ENCODE measurements at places on chromosomes 12 and 14. TPM values are rescaled to one million over a fixed set of nuclear protein-coding genes. Genes with fewer than 3 reads are reported as not detected.
A peak's percentile ranks its signal among the peaks of the same experiment; 100 is the strongest.

DNA sequence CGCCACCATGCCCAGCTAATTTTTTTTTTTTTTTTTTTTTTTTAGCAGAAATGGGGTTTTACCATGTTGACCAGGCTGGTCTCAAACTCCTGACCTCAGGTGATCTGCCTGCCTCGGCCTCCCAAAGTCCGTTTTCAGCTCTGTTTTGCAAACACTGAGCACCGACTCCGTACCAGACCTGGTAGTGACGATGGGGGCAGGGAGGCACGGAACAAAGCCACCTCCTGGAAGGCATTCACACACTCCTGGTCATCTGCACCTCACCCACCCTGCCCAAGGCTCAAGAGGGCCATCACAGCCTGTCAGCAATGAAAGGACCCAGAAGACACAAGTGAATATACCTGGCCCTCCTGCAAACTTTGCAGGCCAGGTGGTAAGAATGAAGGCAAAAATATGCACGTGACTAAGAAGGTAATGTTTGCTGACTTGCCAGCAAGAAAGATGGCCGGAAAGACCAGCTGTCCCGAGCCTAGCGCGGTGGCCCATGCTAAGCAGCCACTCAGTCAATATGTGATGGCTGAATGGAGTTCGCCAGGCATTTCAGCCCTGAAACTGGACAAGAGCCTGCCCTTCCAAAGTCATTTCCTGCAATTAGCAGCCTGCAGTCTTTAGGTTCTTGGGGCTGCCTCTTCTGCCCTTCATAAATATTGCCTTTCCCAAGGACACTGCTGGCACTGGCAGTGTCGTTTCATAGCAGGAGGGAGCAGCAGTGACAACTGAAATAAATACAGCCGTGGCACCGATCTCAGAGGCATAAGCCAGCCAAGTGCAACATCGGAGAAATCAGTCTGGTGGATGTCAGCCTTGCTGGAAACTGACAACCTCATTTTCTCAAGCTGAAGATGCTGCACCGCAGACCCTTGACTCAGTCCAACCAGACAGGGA lies 17.6 kb downstream of the MMAB start:
- DNase-seq, result no peak

DNA sequence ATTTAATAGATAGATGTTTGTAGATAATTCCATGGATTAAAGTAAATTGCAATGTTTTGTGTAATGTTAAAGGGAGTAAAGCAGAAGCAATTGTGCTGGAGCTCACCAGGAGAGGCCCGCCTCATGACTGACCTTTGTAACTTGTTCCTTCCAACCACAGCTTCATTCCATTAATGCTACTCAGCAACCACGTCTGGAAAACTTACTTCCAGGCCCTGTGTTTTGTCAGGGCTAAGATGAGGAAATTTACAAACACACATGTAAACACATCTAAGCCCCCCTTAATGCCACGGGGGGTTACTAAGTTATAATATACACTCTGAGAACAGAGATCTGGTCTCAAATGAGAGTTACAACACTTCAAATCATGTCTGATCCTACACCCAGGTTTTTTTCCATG lies 12.4 kb downstream of the LUM start:
- no peak for DNase-seq

DNA sequence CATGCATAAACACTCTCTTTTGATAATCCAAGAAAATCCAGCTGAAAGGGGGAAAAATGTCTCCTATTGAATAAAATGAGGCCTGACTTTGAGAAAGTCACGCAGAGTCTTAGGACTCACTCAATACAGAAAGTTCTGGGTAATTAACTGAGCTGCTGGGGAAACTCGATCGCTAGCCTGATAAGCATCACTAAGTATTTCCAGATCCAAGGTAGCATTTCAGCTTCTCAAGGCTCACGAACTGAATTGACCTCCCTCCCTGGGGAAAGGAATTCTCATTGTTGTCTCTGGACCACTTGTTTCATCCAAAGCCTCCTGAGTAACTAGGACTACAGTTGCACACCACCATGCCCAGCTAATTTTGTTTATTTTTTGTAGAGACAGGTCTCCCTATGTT lies 13.8 kb upstream of the ANAPC5 start:
- no peak for DNase-seq

- peak; percentile 83 for DNase-seq
These were observed 413.4 kb upstream of the TBX3 start for GRCh38 chr12:115097416-115097815.

DNA sequence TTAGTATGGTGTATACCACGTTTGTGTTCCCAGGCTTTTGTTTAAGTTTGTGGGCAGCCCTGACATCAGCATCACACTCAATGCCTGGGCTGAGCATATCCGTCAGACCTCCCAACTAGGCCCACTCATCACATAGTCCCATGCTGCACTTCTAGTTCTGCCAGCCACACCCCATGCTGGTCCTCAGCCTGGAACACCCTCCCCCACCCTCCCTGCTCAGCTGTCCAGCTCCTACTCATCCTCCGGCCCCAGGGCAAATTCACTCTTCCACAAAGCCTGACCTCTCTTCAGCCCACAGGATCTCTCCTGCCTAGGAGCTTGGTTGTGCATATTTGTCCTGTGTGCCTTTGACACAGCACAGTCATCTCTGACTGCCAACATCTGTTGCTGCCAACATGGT lies 3.9 kb upstream of the ENDOU start:
- DNase-seq, result no peak

DNA sequence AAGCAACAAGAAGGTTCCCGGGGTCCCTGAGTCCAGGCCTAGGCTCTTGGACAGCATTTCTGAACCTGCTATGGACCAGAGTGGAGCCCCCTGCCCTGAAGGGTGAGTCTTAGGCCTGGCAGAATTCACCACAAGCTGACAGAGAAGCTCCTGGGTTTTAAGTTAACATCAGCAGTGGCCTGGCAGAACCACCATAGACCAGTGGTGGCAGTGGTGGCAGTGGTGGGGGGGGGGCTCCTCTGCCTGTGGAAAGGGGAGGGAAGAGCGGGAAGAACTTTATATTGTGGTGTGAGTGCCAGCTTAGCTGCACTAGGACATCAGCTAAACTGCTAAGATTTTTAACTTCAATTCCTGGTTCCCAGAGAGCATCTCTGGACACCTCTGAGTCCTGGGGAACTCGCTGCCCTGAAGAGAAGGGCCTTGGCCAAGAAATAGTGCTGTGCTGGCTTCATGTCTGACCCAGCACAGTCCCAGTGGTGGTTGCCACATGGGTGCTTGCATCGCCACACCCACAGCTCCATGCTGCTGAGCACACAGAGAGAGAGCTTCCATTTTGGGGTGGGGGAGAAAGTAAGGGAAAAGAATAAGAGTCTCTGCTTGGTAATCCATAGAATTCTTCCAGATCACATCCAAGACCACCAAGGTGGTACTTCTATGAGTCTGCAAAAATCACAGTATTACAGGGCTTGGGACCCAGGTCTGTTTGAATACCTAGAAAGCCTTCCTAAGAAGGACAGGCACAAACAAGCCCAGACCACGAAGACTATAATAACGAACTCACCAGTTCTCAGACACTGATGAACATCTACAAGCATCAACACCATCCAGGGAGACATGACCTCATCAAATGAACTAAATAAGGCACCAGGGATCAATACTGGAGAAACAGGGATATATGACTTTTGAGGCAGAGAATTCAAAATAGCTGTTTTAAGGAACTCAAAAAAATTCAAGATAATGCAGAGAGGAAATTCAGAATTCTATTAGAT lies 20.4 kb upstream of the RNF212B start:
- DNase-seq, result no peak

GRCh38 chr12:16224196-16224595 lies 53.3 kb downstream of the SLC15A5 start:
- DNase-seq, result no peak

GRCh38 chr12:53733051-53733806 lies 6.0 kb upstream of the CALCOCO1 start:
- DNase-seq, result no peak

DNA sequence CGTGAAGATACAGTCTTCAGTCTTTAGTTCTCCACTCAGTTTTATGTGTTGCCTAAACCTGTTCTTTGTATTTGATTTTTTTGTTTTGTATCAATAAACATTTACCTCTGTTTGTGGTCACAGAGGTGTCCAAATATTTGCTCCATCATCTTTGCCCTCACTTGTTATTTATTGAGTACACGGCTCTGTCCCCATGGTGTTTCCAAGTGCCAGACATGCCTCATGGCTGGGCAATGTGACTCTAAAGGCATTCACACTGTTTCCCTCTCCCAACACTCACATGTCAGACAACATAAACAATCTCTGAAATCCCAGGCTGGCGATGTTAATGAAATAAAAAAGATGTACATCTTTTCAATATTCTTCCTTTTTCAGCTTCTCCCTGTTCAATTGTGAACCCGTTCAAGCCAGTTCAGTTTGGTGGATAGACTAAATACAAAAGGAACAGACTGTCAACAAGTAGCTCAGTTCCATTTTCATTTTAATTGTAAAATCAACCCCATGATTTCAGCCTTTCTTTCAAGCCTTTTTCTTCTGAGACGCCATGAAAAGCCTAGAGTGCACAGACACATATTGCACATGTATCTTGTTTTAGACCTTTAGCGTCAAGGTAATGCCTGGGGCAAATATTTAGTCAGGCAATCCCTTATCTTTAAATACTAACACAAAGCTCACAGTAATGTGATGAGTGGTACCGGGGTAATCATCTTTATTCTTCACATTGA lies 680.7 kb downstream of the GALC start:
- DNase-seq, result no peak

GRCh38 chr14:57659052-57659451 lies 165.4 kb upstream of the CCDC198 start:
- DNase-seq, result no peak

GRCh38 chr12:113758165-113758924 lies 207.8 kb downstream of the RBM19 start:
- no peak for DNase-seq

- DNase-seq, result no peak
These were observed 20.0 kb downstream of the PTHLH start for GRCh38 chr12:27952510-27952909.

DNA sequence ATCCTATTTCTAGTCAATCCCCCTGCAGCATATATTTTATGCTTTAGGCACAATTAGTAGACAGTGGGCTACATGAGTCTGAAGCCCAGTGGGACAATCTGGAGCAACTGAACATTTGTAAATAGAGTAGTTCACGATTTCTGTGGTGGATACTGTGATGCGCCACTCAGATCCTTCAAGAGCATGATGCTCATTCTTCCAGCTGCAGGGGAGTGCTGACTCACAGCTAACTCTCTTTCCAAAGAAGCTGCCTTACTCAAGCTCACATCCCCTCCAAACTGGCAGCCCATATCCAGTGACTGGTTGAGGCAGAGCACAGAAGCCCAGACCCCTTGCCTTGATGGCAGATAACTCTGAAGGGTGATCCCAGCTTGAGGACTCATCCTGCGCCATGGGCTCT lies 224.2 kb upstream of the EEA1 start:
- DNase-seq, result no peak

DNA sequence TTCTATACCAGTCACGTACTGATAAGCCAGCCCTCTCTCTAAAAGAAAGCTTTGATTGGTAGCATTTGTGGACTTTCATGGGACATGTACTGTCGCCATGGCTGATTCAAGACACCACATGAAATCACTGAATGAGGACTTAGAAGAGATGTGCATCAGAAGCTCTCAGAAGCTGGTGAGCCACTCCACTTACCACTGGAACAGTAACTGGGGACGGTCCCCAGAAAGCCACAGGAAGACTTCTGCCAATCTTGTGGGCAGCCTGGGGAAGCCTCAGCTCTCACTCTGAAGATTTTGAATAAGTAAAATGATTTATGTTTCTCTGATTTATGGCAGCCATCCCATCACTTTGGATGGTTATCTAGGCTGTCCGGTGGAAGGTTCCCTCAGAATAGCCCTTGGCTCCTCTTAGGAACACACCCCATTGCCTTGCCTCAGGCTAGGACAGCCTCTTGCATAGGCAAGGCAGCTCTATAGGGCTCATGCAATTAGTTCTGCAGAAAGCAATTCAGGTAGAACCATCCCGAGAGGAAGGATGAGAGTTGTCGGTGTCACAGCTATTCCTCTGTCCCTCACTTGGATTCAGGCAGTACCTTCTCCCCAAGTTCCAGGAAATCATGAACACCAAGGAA lies 9.8 kb downstream of the DHRS1 start:
- no peak for DNase-seq

DNA sequence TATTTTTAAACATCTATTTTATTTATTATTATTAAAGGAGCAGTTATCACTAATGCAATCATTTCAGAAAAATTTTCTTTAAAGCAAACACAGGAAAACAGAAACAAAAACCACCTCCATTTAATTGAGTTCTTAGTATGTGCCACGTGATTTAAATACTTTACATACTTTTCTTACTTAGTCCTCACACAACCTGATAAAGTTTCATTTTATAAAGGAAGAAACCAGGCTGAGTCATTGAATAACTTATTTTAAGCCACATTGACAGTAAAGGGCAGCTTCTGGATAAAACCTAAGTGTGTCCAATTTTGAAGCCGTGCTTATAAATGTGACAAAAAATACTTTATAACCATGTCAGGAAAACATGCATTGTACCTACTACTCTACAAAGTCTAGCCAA lies 57.1 kb upstream of the PCED1B start:
- DNase-seq, result no peak

GRCh38 chr14:77923131-77923936 lies 123.4 kb downstream of the ADCK1 start:
- no peak for DNase-seq

GRCh38 chr12:131218923-131219669 lies 265.4 kb downstream of the ADGRD1 start:
- DNase-seq, result no peak

- no peak for DNase-seq
These were observed 45.9 kb upstream of the STXBP6 start for GRCh38 chr14:25095736-25096437.

GRCh38 chr12:1318327-1319031 lies 275.9 kb downstream of the FBXL14 start:
- DNase-seq, result peak; percentile 54

DNA sequence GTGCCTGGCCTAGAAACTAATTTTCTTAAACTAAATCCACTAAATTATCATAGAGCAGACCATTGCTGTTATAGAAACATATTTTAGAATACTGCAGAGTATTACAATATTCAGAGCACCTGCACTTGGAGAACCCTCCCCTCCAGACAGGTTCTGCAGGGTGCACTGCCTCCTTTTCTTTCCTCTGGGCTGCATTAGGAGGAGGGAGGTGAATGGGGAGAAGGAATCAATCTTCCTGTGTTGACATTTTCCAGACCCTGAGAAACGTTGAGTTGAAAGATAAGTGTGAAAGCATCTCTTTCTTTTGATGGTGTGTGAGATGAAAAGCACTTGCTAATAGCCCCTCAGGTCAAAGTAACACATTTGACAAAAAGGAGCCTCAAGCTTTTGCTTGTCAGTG lies 7.3 kb downstream of the SYNE2 start:
- DNase-seq, result no peak

GRCh38 chr14:89125216-89125615 lies 291.8 kb downstream of the FOXN3 start:
- DNase-seq, result no peak

GRCh38 chr14:29054119-29054518 lies 287.5 kb downstream of the FOXG1 start:
- DNase-seq, result no peak

Gene CCDC175
- 0.79 TPM for polyA plus RNA-seq

Gene RPL6
- 2,916 TPM for polyA plus RNA-seq

Gene HCAR3
- polyA plus RNA-seq, result 0.09 TPM

Gene RERG
- polyA plus RNA-seq, result 11.8 TPM

Gene FGF6
- polyA plus RNA-seq, result not detected

Gene SIX4
- 4.7 TPM for polyA plus RNA-seq

Gene OVCH1
- polyA plus RNA-seq, result not detected

Gene PMCH
- polyA plus RNA-seq, result not detected

Data from right lung (tissue), 10 donors.